ENCODE measurements at places on chromosomes 4 and X. TPM values are rescaled to one million over a fixed set of nuclear protein-coding genes. Genes with fewer than 3 reads are reported as not detected.

Gene PRSS48
- not detected for total RNA-seq

Gene UGT2A1
- total RNA-seq: not detected

Gene TMSB15A
- total RNA-seq: 0.54 TPM

Gene GCNA
- 5.7 TPM for total RNA-seq

Gene TBX22
- not detected for total RNA-seq

Gene PABPC5
- not detected for total RNA-seq

Gene THOC2
- total RNA-seq: 79.3 TPM

Gene GASK1B
- total RNA-seq: not detected

Gene NEIL3
- 20.2 TPM for total RNA-seq

Gene BMX
- not detected for total RNA-seq

Gene RNF150
- 0.25 TPM for total RNA-seq

Gene CORIN
- total RNA-seq: 0.49 TPM

Gene BEND4
- 0.37 TPM for total RNA-seq
